T-helper 2 cell treated with Interferon-gamma antibody and Interleukin-4, amounts not matched to agents 5 μg/mL and 100 μg/mL, for 36 hours (primary cell): ENCODE measurements at places on chromosomes 7 and 10.

DNA sequence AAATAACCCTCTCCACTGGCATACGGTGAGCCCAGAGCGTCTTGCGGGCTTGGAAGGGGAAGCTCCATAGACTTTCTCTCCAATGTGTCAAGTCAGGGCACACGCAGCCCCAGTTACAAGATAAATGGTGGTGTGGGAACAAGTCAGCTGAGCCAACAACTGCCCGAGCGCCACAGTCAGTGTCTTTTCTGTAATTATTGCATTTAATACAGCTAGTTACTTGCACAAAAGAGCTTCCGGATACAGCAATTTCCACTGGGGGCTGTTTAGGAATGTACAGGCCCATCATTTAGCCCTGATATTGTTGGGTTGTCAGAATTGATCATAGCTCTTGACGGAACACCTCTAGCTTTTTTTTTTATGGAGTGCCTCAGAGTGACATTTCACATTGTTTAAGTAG is 193.5 kb upstream of the SP8 start:
- DNase-seq, result no peak

DNA sequence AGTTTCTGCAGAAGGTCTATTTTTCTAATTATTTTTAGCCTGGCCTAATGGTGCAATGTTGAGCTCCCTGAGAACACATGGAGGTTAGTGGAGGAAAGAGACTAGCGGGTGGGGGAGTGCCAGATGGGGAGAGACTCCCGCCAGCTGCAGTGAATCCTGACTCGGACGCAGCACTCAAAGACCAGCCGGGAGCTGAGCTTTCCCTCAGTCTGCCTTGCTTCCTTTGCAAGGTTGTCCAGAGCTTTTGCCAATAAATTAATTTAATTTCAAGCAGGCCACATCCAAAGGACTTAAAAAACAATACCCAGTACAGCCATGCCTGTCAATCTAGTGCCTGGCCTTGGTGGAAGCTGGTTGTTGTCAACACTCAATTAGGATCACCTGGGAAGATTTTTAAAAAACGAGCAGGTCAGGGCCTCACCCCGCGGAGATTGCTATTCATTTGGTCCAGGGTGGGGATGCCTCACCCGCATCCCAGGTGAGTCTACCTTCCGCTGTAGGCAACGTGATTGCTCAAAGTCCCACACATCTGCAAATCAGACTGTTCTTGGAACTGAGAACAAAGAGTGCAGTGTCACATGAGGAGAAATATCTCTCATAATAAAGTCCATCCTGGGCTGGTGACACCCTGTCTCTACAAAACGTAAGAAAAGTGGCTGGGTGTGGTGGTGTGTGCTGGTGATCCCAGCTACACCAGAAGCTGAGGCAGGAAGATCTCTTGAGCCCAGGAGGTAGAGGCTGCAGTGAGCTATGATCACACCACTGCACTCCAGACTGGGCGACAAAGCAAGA is 4.0 kb downstream of the CLRN3 start:
- DNase-seq, result no peak

- DNase-seq, result no peak
Measured at GRCh38 chr7:79241288-79242060, 212.0 kb downstream of the MAGI2 start.

GRCh38 chr7:88314061-88314491 is 7.4 kb upstream of the STEAP4 start:
- no peak for DNase-seq

GRCh38 chr10:131923038-131923756 is 22.4 kb downstream of the PPP2R2D start:
- no peak for DNase-seq

- DNase-seq, result no peak
Measured at GRCh38 chr10:60304829-60305379, 84.8 kb downstream of the ANK3 start.

- DNase-seq, result no peak
Measured at GRCh38 chr10:19579761-19580545, 236.3 kb upstream of the PLXDC2 start.

GRCh38 chr7:155107126-155107525 is 37.0 kb downstream of the HTR5A start:
- DNase-seq, result no peak

DNA sequence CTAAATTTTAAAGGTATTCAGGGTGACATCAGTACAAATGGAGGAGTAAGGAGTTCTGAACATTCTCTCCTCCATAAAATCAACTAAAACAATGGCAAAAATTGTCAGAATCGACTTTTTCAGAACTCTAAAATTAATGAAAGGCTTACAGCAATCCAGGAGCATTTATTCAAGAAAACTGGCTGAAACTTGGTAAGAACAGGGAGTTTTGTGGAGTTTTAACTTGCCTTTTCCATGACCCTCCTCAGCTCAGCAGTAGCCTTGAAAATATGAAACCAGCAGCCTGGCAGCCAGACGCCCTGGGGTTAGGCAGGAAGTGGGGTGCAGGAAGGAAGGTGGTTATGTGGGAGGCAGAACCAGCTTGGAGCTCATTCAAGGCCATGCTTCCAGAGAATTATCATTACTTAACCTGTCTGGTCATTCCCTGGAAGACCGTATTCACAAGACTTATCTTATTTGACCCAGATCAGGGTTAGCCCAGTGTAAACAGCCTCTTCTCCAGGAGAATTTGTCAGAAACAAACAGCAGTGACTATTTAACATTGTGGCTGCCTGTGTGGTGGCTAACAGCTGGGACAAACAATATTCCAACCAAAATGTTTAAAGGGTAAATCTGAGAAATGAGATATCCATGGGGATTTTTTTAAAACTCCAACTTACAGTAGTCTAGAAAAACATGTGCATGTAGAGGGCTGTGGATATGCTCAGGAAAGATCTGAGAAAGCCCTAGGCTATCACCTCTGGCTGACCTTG is 75.7 kb upstream of the MACROH2A2 start:
- DNase-seq, result no peak

GRCh38 chr7:139534966-139535651 is 11.6 kb downstream of the CLEC2L start:
- no peak for DNase-seq

DNA sequence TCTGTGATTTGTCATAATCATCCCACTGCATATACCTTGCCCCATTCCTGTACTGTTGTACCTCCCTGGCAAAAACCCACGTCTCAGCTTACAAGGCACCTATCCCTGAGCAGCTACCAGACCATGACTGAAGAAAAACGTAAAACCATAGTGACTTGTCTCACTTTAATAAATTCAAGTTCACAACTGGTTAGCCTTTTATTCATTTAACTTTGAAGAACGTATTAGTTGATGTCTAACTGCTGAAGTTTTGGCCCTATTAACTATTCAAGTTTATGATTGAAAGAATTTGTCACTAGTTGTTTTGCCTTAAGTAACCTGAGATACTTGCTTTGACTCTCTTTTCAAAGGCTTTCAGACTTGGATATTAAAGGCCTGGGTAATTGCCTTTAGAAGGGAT is 59.7 kb downstream of the GALNT11 start:
- DNase-seq, result no peak

DNA sequence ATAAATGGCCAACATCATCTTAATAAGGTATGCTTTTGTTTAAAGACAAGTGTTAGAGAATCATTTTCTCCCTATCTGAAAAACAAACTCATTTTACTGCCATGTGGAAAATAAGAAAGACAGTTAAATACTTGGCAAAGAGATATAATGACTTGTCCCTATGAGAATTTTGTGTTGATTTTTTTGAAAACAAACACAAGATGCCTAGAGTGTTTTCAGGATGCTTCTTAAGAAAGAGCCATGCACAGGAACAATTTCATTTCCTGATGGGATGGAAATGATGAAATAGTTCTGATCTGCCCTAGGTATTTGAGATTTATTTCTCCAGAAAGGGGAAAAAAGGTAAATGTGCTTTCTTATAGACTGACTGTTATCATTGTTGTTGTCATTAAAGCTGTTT is 237.5 kb upstream of the GNAI1 start:
- DNase-seq, result no peak

DNA sequence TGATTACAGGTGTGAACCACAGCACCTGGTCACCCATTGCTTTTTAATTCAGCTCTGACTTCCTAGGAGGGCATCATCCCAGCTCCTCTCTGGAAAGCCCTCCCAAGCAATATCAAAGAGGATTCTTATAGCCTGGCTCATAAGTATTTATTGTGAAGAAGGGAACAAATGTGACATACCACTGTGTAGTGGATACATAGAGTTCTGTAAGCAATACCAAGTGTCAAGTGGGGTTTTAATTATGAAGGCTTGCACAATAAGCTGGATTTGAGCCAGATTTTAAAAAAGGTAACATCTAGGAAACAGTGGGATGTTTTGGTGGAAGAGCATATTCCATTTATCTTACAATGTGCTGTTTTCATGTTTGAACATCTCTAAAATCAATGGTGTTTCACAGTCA is 19.0 kb upstream of the PRTFDC1 start:
- no peak for DNase-seq
